ENCODE measurements at places on chromosomes 13 and 19.

- DNase-seq = no peak
These were observed 141.3 kb upstream of the FBXL3 start for GRCh38 chr13:77168237-77168636.

DNA sequence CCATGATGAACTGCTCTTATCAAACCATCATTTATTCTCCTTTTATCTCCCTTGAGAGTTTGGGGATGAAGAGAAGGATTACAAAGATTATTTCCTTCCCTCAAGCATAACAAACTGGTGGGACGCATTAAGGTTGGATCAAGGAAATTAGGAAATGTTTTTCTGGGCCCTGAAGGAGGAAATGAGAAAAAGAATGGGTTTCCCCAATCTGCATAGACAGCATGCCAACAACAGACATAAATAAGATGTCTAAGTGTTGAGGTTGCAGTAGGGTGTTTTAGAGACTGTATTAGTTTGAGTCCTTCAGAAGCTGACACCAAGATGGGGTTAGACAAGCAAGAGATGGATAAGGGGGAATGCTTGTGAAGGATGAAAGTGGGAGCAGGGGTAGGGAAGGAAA is 7.3 kb downstream of the EPSTI1 start:
- DNase-seq = no peak

GRCh38 chr19:1252221-1252820 is 3.9 kb downstream of the MIDN start:
- peak; percentile 55 for DNase-seq

- DNase-seq = no peak
These were observed 19.1 kb downstream of the POP4 start for GRCh38 chr19:29625186-29625651.

GRCh38 chr19:23787106-23787505 is 28.4 kb upstream of the ZNF681 start:
- DNase-seq = no peak

- no peak for DNase-seq
These were observed 1.5 kb downstream of the DHX34 start for GRCh38 chr19:47350630-47351029.

GRCh38 chr19:18900700-18901481 is 4.9 kb upstream of the CERS1 start:
- DNase-seq = no peak

GRCh38 chr13:66659701-66660467 is 570.3 kb downstream of the PCDH9 start:
- DNase-seq = no peak

- DNase-seq = no peak
These were observed 8.9 kb upstream of the GDF15 start for GRCh38 chr19:18377026-18377425.

- no peak for DNase-seq
These were observed 31.2 kb downstream of the IGFL2 start for GRCh38 chr19:46179076-46179759.

DNA sequence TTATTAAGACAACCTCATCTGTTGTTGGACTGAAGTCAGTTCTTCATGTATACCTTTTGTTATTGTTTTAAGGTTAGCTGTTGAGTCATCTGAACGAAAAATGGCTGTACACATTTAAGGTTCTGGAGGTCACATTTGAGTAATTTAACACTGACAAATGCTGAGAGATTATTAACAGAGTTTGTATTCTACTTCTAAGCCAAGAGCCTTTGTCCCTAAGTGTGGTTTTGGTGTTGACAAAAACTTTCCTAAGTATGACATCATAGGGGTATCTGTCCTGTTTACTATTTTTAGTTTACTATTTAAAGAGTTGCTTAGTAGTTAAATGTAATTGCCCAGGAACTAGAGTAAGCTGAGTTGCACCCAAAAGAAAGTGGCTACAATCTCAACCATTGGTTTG is 71.9 kb downstream of the CDK8 start:
- DNase-seq = no peak

GRCh38 chr13:27510082-27510481 is 59.7 kb upstream of the MTIF3 start:
- no peak for DNase-seq

DNA sequence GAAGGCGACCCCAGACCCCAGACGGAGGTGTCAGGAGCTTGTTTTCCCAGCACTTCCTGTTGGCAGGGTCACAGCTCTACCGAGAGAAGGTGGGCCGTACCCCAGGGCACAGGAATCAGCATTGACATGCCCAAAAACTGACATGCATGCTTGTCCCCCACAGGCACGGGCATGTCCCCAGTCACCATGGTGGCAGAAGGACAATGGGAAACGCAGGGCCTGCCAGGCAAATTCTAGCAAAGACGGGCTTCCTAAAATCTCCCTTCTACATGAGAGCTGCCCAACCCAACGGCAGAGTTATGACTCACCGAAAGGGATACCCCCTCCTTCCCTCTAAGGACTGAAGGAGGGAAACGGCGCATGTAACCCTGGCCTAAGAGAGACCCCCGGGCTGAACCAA is 18.5 kb downstream of the TSHZ3 start:
- no peak for DNase-seq

DNA sequence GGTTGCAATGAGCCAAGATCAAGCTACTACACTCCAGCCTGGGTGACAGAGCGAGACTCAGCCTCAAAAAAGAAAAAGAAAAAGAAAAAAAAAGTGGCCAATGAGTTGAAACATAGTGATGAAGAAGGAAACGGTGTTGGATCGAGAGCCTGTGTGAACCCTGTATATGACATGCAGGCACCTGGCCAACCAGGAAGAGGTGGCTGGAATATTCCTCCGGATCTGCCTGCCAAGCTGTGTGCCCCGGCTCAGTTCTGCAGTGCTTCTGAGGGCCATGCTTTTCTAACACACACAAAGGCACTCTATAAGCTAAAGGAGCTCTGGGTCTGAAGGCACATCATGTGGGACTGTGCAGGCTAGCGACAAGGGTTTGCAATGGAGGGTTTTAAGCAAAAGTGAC is 3.7 kb upstream of the ZNF444 start:
- DNase-seq = no peak

GRCh38 chr13:95222733-95223018 is 78.6 kb downstream of the ABCC4 start:
- DNase-seq = no peak

GRCh38 chr13:22454586-22454985 is 726.2 kb upstream of the SGCG start:
- peak; percentile 41 for DNase-seq

DNA sequence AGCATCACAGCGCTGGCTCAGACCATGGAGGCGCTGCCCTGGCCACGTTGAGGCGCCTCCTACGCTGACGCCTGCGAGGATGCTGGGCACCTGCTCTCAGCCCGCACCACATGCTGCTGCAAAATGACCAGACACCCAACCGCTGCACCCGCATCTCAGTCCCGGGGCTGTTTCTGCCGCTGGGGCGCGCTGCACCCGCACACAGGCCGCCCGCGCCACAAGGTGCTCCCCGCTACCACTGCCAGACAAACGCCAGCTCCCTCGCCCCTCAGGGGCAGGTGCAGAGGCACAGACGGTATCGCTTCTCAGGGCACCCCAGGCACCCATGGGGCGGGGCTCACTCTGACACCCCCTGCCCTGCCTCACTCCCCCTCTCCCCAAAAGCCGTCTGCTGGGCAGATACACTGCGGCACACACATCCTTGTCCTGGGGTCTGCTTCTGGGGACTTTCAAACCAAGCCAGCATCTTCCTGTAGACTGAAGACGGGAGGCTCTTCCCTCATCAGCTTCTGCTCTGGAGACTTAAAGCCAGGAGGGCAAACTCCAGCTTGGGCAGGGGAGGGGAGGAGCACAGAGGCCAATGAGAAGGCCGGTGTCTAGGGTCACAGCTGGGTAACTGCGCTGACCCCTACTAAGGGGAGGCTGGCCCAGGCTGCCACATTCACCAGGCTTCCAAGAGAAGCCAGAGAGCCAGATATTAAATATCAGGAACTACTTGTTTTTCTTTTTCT is 16.3 kb downstream of the CHERP start:
- no peak for DNase-seq

DNA sequence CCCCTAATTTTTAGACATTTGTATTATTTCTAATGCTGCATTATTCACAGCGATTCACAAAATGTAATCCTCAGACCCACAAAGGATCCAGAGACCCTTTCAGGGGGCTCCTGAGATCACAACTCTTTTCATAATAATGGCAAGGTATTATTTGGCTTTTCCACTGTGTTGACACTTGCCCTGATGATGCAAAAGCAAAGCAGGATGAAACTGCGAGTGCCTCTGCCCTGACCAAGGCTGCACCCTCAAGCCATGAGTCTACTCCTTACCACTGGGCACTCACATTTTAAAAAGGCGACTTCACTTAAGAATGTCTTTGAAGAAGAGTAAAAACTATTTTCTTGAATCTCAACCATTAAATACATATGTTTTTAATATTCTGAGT is 11.4 kb downstream of the ELF1 start:
- no peak for DNase-seq

DNA sequence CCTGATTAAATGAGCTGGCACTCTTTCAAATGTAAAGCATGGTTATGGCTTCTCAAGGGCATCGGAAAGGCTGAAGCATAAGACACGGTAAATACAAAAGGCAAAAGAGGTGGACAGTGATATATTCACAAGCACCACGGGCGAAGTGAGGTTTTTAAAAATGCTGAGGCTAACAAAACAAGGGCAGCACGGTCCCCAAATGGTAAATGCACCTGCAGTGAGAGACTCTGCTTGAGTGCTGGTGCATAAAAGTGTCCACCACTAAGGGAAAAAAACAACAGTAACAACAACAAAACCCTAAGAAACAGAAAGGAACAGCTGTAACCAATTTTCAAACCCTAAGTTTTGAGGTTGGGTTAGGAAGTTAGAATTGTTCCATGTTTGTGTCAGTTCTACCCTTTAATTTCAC is 234.9 kb downstream of the PCDH9 start:
- DNase-seq = no peak

DNA sequence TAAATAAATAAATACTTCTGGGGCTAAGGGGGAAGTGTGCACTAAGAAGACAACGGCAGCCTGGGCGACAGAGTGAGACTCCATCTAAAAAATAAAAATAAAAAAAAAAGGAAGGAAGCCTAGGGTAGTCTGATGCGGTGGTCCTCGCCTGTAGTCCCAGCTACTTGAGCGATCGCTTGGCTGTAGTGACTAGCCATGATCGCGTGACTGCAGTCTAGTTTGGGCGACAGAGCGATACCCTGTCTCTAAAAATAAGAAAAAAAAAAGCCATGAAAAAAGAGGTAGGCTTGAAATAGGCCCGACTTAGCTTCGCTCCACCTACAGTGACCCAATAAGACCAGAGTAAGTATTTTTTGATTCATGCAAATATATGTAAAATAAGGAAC is 661 bp upstream of the BABAM1 start:
- DNase-seq = no peak

GRCh38 chr13:90205081-90205480 is 1142.4 kb upstream of the MIR17HG start:
- no peak for DNase-seq

- no peak for DNase-seq
These were observed 939.2 kb upstream of the ATXN8OS start for GRCh38 chr13:69168436-69168835.

GRCh38 chr19:53102756-53103233 is 427 bp downstream of the ZNF160 start:
- DNase-seq = peak; percentile 40

DNA sequence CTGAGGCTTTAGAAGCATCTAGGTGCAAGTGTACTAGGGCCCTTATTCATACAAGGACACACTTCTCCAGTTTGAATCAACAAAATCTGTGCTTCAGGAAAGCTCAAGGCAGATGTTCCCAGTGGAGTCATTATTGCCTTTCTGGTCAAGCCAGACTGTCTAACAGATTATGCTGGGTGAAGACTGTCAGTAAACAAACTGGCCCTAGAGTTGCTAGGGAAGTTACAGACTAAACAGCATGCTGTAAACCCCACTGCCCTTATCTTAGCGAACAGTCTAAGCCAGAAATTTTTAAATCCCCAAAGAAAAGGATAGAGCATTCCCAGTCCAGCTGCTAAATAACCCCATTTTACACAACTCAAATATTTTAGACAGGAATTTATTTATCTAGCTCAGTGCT is 1701.3 kb upstream of the PRR20A start:
- DNase-seq = no peak

DNA sequence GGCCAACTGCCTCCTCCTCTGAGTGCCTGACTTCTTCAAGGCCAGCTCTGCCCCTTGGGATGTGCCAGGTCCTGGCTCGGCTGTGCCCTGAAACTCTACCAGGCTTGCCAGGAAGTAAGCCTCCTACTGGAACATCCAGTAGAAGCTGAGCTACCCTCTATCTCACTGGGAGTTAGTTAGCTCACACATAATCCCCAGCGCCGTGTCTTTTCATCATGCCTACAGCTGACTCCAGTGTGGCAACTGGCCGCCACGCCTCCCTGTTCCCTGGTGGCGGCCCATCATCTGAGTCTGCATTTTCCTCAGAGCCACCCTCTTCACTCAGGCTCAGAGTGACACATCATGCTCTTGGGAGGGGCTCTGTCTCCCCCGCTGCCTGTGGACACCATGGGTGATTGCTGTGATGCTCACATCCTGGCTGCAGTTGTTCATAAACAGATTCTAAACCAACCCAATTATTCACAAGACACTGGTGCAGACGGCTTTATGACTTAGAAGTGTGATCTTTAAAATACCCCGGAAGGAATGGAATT is 131.9 kb upstream of the IRS2 start:
- peak; percentile 45 for DNase-seq

DNA sequence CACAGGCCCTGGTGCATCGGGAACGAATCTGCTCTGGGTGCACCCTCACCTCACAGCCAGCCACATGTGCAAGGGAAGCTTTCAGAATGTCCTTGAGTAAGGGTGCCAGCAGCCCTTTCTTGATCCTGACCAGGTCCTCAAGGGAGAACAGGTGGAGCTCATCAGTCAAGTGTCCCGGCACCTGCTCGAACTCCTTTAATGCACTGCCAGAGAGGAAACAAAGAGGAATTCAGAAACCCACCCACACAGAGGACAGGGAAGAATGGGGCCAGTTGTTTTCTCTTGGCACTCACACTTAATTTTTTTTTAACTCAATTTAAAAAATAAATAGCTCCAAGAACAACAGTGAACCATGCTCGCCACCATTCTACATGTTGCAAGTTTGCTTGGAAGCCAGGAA is 41.7 kb downstream of the RUBCNL start:
- DNase-seq = peak; percentile 95

DNA sequence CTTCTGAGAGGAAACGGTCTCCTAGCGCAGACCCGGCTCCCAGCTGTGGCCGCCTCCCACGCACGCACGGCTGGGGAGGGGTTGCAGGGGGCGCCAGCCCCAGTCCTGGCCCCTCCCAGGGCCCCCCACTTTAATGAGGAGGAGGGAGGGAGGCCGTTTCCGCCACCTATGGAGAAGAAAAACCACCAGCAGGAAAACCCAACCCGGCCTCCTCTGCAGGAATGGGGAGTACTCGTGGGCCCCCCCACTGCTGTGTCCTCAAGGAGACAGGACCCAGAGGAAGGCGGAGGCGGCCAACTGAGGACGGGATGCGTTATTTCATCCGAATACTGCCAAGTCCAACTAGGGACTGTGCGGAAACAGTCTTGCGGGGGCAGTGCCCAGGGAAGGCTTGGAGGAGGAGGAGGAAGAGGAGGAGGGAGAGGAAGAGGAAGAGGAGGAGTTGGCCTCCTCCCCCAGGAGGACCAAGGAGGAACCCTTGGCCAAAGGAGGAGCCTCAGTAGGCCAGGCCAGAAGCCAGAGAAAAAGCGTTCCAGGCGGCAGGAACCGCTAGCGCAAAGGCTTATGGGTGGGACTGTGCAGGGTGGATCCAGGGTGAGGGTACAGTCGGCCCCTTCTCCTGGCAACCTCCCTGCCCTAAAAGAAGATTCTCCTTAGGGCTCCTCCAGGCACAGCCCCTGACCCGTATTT is 3.9 kb upstream of the SSBP4 start:
- DNase-seq = peak; percentile 60

Data from SJCRH30 (cell line).